ENCODE measurements at places on chromosomes 4 and X.

GRCh38 chrX:6852869-6853268 is 294.6 kb upstream of the STS start:
- no peak for DNase-seq

GRCh38 chr4:48688953-48689352 is 91.1 kb downstream of the FRYL start:
- DNase-seq = no peak

DNA sequence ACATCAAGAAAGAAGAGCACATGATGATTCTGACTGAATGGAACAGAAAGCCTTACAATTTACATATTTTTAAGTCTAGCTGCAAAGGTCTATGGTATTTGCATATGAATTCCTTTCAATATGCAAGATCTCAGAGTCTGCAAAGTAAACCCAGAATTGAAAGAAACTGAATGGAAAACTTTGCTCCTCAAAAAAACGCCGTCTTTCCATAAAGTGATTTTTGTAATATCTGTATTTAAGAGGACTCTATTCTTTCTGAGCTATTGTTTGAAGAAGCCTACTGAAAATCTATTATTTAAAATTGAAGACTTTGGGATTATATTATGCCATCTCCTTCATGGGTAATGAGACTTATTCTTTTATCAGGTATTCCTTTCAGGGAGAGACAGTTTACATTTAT is 1894.4 kb downstream of the STIM2 start:
- no peak for DNase-seq

- DNase-seq = no peak
Observed at GRCh38 chrX:96791559-96791958, 92.1 kb upstream of the RPA4 start.

DNA sequence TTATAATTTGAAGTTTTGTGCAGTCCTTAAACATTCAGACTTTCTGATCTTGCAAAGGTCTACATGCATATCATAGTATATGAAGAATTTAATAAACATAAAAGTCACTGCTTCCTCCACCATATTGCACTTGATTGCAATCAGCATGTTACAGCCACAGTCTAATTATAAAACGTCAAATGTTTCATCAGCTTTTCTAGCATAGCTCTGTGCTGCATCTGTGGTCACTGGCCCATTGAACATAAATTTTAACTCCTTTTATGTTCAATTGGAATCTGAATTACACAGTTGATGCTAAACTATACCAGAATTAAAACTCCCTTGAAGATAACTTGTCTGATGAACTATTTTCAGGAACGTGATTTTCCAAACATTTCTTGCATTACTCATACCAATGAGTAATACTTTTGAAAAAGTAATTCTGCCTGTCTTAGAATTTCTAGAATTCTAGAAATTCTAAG is 329.1 kb downstream of the GALNTL6 start:
- no peak for DNase-seq

- DNase-seq = no peak
Observed at GRCh38 chrX:3192835-3193234, 151.6 kb downstream of the ARSF start.

DNA sequence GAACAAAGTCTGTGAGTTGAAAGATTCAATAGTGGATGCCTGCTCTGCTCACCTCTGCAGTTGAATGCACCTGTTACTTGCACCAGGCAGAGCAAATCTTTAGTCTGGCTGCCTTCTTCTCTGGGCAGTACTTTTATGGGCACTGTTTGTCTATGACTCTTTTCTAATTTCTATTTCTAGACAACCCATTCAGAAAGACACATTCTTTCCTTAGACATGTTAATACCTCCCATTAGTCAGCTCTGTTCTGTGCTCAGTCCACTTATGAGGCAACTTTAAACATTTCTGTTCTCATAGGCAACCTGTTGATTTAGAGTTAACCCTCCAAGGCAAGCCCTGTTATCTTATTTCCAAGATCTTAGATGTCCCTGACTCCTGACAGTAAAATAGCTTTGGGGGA is 108.9 kb downstream of the SYNPO2 start:
- DNase-seq = no peak

GRCh38 chr4:136687118-136687517 is 845.2 kb downstream of the PCDH18 start:
- no peak for DNase-seq

- no peak for DNase-seq
Observed at GRCh38 chr4:106430797-106431196, 62.2 kb upstream of the GIMD1 start.

Measured in NCI-H1930 (cell line).